ENCODE measurements at places on chromosomes 3 and 15.

DNA sequence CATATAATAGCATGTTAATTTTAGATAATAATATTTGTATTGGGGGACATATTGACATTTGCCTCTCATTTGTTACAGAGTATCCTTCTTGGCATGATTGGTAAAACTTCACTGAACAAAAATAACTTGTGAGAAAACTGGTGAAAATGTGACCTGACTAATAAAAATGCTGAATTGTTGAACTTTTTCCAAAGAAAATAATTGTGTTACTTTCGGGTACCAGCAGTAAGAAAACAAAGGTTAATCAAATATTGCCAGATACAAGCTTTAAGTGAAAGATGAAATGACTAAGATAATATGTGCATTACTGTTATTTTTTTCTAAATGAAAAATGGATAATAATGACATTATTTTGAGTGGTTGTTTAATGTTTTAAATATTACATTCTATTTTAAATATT is 15.2 kb downstream of the SLC12A1 start:
- no peak for DNase-seq

DNA sequence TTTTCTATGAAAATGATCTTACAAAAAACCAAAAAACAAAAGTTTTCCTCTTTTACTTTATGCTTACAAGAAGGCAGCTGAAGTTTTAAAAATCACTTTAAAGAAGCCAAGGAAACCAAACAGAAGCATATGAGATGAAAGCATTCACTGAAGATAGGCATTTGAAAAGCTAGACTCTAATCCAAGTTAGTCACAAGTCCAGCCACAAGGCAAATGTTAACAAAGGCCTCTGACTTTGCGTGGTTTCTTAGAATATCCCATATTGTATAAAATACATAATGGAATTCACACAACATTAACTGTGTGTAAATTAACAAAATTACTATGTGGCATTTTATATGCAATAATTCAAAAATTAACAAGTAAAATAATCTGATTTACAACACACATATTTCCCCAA is 17.7 kb downstream of the MRPL3 start:
- DNase-seq, result no peak

- no peak for DNase-seq
Measured at GRCh38 chr3:75329476-75330097, 334.5 kb upstream of the FRG2C start.

DNA sequence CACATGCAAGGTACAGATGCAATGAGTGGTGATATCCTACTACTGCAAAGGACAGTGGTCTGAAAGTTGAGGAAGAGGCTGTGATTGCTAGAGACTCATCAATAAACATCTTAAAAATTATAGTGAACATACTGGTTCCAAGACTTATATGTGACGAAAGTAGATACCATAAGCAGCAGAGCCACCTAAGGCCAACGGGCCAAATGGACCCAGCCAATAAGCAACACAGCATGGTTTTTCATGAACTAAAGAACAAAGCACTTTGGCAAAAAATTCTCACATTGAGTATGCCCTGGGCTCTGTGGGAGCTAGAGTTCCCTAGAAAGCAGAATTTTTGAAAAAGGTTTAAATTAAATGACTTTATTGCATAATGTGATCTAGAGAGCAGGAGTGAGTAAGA is 272.1 kb downstream of the SI start:
- DNase-seq, result peak; percentile 28

GRCh38 chr3:70973558-70973957 is 610.0 kb downstream of the FOXP1 start:
- peak; percentile 65 for DNase-seq

DNA sequence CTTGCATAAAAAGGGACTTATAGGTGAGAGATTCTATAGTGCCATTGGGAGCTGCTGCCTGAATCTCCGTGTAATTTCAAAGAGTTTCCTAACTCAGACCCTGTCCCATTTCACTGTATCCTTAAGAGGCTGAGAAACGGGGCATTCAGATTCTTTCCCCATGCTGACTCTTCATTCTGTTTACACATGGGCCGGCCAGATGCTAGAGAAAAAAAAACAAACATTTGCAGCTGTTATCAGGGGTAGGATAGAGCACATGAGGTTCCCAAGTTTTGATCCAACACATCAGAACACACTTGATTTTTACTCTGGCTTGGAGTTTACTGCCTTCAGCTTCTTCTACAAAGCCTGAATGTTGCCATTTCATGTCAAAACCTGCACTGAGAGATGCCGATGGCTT is 215.9 kb upstream of the TPRG1 start:
- no peak for DNase-seq

- no peak for DNase-seq
Measured at GRCh38 chr3:196272826-196273225, 14.7 kb downstream of the PCYT1A start.

DNA sequence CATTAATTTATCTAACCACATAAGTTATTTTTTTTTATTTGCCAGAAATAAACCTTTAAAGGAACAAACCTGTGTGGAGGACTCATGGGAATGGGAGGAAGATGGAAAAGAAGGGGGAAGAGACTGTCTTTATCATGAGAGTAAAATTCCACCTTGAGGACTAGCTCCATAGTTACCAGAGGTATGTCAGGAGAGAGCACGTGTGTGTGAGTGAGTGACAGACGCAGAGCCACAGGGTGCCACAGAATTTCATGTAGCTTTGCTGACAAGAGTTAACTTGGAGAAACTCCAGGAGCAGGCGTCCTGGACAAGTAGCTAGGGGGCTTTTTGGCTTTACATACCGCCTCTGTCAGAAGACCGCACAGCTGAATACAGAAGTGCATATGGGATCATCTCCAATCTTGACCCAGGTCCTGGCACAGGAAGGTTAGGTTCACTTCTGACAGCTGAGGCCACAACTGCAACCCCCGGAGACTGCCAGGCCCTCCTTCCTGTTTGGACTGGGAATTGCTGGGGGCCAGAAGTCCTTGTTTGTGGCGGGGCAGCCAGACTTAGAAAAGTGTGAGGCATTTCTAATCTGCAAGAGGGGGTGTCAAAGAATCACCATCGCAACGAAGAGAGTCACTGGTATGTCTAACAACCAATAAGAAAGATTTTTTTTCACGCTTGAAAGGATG is 197.8 kb upstream of the TPM1 start:
- no peak for DNase-seq

DNA sequence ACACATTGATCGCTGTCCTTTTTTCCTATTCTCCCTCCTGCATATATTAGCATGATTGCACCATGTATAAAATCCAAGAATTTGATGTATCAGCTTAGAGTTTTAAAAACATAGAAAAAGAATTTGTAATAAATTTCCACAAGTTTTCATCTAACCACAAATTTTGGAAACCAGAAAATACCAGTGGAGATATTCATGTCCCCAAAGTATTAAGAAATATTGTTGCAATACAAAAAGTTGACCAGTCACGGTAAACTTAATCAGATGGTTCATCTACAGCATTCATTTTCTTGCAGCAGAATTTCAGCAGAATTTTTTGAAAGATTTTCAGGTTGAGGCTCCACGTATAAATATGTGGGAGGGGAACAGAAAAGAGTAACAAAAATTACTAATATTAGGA is 500.9 kb upstream of the MDFIC2 start:
- no peak for DNase-seq

- no peak for DNase-seq
Measured at GRCh38 chr3:70646635-70647034, 334.2 kb upstream of the MDFIC2 start.

- DNase-seq, result no peak
Measured at GRCh38 chr3:27724459-27725197, 2.5 kb upstream of the EOMES start.

Data from RKO (cell line).